ENCODE measurements at places on chromosomes 3 and 15. TPM values are rescaled to one million over a fixed set of nuclear protein-coding genes. Genes with fewer than 3 reads are reported as not detected.

GRCh38 chr3:55899887-55900286 lies 412.8 kb upstream of the WNT5A start:
- DNase-seq, result no peak

DNA sequence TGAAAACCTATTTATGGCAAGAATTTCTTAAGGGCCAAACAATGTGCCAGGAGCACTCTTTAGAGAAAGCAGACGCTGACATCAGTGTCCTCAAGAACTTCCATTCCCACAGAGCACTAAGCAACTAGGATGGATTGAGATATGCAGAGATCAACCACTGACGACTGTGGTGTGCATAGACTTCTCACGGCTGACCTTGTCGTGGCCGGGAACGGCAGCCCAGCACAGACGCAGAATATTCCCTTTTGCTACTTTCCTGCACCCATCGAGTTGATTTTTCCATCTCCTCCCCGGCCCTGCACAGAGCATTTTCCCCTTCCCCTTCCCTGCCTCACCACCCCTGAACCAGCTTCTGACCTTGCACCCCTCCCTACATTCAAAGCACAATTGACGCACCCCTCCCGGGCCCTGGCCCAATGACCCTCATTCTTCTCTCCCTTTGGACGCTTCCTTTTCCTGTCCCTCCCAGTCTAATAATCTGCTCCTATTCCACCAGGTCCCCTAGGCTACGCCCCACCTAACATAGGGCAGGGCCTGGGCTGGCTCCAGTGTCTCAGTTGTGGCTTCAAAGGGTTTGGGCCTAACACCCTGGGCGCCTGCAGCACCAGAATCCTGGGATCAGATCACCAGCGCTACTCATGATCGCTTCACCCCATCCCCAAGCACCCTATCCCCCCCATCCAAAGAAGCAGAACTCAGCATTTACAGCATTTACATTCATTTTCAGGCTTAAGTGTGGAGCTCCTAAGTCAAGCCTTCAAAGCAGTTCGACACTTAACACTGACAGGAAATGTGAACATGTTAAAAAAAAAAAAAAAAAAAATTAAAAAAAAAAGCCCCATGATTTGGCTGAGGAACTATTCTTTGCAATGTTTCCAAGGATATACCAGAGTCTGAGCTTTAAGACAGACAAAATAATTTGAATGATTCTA lies 151.2 kb downstream of the FOXP1 start:
- DNase-seq, result peak; percentile 59

GRCh38 chr3:17894434-17895060 lies 152.1 kb upstream of the TBC1D5 start:
- DNase-seq, result peak; percentile 46

- DNase-seq, result no peak
Measured at GRCh38 chr15:90104551-90104950, 2.3 kb upstream of the IDH2 start.

ITPKA gene
- polyA plus RNA-seq, result not detected
